ENCODE measurements at places on chromosomes 2 and 18.

- no peak for DNase-seq
Observed at GRCh38 chr2:12046641-12047040, 300.2 kb downstream of the LPIN1 start.

DNA sequence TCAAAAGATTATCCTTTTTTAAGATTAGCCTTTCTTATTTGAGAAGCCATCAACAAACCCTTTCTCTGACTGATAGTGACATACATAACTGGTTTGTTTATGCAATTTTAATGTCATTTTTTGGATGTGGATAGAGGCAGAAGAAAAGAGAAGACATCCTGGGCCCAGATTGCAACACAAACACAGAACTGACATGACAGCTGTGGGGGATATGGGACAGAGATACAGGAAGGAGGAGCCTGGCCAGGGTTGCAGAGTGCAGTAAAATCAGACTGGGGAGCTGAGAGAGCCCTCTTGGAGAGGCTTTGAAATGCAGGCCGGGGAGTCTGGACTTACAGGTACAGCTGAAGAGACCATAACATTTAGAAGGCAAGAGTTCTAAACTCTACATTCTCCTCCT, 65.1 kb downstream of the SIGLEC15 start:
- DNase-seq, result no peak

DNA sequence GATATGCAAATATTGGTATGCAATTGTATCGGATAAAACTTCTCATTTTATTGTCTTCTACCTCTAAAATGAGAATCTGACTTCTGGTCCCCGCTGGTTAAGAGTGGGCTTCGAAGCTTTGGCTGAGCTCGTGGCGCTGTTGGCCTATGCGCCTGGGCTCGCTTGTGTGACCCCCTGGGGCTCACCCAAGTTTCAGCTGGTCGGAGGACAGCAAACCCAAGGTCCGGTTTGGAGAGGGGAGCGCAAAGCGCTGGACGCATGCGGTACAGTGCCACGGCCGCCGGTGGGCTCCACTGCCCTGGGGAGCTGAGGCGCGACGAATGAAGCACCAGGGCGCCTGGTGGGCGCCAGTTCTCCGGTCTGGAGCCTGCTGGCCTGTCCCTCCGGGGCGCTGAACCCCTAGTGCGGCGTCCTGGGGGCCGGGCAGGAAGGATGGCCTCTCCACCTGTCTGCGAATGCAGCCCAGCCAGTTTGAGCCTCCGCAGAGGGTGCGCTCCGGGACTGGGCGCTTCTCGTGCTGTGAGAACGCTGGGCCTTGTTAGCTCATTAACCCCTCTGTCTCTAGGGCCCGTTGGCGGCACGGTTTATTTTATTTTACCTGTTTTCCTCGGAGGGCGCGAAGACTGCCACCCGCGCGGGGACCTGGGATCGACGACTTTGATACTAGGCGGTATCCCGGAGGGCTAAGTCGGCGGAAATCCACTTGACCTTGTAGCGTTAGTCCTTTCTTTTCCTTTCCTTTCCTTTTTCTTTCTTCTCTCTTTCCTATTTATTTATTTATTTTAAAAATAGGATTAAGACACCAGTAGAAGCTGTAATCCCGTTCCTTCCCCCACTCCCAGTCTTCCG, 10.4 kb downstream of the MEIS1 start:
- peak; percentile 25 for DNase-seq

GRCh38 chr2:4992226-4992625, 700.0 kb upstream of the SOX11 start:
- DNase-seq, result no peak

- DNase-seq, result no peak
Observed at GRCh38 chr2:15521641-15522181, 39.4 kb downstream of the NBAS start.

- no peak for DNase-seq
Observed at GRCh38 chr2:102059151-102059550, 67.4 kb downstream of the IL1R2 start.

- no peak for DNase-seq
Observed at GRCh38 chr18:52572036-52573000, 232.3 kb downstream of the DCC start.

Data from pons (tissue), 1 donor.